ENCODE measurements at places on chromosomes 13 and 19. TPM values are rescaled to one million over a fixed set of nuclear protein-coding genes. Genes with fewer than 3 reads are reported as not detected.

- no peak overlapping the region for H3K4me3 ChIP-seq
- no peaks in the 10 kb centered on the region for H3K27me3 ChIP-seq
- H3K36me3 ChIP-seq: no peaks in the 10 kb centered on the region
- no peak overlapping the region for H3K27ac ChIP-seq
- no peaks in the 10 kb centered on the region for H3K4me1 ChIP-seq
These were observed 57.0 kb downstream of the SLC10A2 start for GRCh38 chr13:103009051-103009840.

- no peak overlapping the region for H3K27ac ChIP-seq
- H3K27me3 ChIP-seq: no peaks in the 10 kb centered on the region
- no peaks in the 10 kb centered on the region for H3K36me3 ChIP-seq
- H3K4me1 ChIP-seq: no peaks in the 10 kb centered on the region
These were observed 35.6 kb upstream of the PSPC1 start for GRCh38 chr13:19818223-19818842.

- no peak overlapping the region for H3K27ac ChIP-seq
- no peak overlapping the region for H3K4me3 ChIP-seq
- no peaks in the 10 kb centered on the region for H3K36me3 ChIP-seq
- peak; percentile 30 for DNase-seq
These were observed 106.8 kb downstream of the NHLRC3 start for GRCh38 chr13:39144941-39145533.

DNA sequence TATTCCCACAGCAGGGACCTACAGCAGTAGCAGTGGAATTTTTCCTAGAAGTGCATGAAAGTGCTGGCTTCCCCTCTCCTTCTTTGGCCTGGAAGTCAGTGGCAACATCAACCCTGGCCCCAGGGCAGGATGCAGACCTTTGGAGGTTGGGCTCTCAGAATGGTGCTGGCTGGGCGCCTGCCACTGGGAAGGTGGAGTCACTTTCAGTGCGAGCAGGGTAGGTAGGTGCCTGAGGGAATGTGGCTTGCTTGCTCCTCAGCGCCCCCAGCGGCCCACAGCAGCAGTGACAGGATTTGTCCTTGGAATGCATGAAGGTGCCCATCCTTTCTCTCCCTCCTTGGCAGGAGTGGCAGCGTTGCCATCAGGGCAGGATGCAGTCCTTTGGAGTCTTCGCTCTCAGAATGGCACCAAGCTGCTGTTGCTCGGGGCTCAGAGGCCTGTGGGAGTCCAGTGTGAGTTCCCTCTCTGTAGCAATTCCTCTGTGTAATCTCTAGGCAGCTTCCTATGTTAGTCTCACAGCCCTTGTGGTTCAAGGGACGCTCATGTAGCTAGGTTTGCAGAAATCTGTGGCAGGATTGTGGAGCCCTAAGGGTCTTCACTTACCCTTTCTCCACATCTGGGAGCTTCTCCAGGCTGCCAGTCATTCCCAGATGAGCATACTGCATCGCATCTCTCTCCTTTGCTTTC, 354.4 kb upstream of the DACH1 start:
- no peaks in the 10 kb centered on the region for H3K36me3 ChIP-seq
- no peak overlapping the region for H3K4me3 ChIP-seq
- H3K27ac ChIP-seq: no peak overlapping the region
- H3K4me1 ChIP-seq: no peaks in the 10 kb centered on the region

GRCh38 chr19:6062961-6063575, 47.2 kb downstream of the RFX2 start:
- H3K36me3 ChIP-seq: no peaks in the 10 kb centered on the region
- H3K27me3 ChIP-seq: no peaks in the 10 kb centered on the region
- DNase-seq: no peak
- no peak overlapping the region for H3K27ac ChIP-seq
- H3K4me3 ChIP-seq: no peak overlapping the region

DNA sequence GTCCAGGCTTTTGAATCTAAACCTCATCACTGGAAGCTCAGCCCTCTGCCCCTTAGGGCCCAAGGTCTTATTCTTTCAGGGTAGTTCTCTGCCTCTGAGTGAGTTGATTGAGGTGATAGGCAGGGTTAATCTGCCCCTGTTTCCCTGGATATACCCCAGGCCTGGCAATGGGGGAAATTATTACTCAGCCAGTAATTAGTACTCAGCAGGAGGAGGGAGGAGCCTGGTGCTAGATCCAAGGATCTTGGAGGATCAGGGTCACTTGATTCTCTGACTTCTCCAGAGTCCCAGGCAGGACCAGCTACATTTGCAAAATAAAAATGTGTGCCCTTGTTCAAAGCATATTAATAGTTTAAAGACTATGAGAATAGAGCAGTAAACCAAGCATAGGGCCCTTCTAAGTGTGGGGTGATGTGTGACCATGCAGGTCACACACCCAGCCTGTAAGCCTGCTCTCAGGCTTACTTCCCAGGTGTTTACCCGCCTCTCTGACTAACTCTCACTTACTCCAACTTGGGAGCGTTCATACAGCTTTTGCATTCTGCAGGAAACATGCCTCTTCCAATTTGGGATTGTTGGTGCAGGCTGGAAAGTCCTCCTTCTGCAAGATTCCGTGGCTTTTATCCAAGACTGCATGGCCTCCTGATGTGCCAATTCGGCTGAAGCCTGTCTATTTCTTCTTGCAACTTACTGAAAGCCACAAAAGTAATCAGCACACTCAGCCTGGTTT, 7.9 kb upstream of the STK24 start:
- peaks cover 41% of the 10 kb centered on the region for H3K4me1 ChIP-seq
- H3K4me3 ChIP-seq: no peak overlapping the region
- no peak overlapping the region for H3K27ac ChIP-seq
- DNase-seq: no peak

- peaks cover 44% of the 10 kb centered on the region for H3K4me1 ChIP-seq
- H3K27me3 ChIP-seq: no peaks in the 10 kb centered on the region
- H3K36me3 ChIP-seq: peaks cover 62% of the 10 kb centered on the region
- H3K27ac ChIP-seq: peak overlapping the region; percentile 36
These were observed 8.3 kb downstream of the RPS19 start for GRCh38 chr19:41868120-41868988.

GRCh38 chr13:106163426-106163825, 372.0 kb downstream of the EFNB2 start:
- no peak overlapping the region for H3K4me3 ChIP-seq
- no peaks in the 10 kb centered on the region for H3K36me3 ChIP-seq
- H3K27ac ChIP-seq: no peak overlapping the region
- H3K4me1 ChIP-seq: peaks cover 6% of the 10 kb centered on the region
- H3K27me3 ChIP-seq: no peaks in the 10 kb centered on the region

- H3K4me3 ChIP-seq: peak within 1 kb of the TSS; percentile 89
- H3K36me3 ChIP-seq: no peaks in the 10 kb centered on the region
- DNase-seq: peak; percentile 90
- H3K4me1 ChIP-seq: peaks cover 17% of the 10 kb centered on the region
- peak within 1 kb of the TSS; percentile 88 for H3K27ac ChIP-seq
- H3K27me3 ChIP-seq: no peaks in the 10 kb centered on the region
These were observed at the start of gene PLIN3 for GRCh38 chr19:4867534-4868285. Gene PLIN3, minus strand, starts transcription at chr19:4867667. Its CDS starts 6,273 bp downstream, at chr19:4861394.

DNA sequence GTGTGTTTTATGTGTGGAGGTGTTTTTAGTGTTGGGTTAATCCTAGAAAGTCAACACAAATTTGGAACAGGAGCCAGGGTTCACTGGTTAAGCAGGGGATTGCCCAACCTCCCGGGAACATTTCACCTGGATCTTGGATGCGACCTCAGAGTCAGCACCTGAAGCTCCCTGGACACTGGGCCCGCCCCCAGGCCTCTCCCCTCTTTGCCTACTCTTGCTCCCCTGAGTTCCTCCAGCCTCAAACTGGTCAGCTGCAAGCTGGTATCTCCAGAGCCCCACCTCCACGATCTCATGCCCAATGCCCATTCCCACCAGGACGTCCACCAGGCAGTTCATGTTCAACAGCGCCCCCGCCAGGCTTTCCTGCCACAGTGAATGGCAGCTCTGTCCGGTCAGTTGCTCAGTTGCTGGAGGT, 9.7 kb downstream of the HSD17B14 start:
- no peak for DNase-seq
- H3K27me3 ChIP-seq: no peaks in the 10 kb centered on the region
- no peak overlapping the region for H3K4me3 ChIP-seq
- H3K4me1 ChIP-seq: peaks cover 6% of the 10 kb centered on the region

DNA sequence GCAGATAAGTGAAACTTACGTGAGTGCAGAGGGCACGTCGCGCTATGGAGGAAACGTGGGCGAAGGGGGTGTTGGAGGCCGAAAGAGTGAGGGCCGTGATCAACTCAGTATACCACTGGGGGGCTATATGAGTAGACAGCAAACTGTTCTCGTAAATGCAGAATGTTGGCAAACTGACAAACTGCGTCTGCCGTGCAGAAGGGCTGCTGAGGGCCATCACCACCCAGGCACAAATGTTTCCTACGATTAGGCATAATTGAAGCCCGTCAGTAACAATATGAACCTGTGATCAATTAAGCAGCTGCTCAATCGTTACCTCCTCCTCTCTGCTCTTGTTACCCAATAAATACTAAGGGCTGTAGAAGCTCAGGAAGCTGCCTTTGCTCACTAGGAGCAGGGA, 17.3 kb upstream of the MADCAM1 start:
- no peak for DNase-seq
- no peaks in the 10 kb centered on the region for H3K36me3 ChIP-seq
- no peaks in the 10 kb centered on the region for H3K27me3 ChIP-seq
- no peaks in the 10 kb centered on the region for H3K4me1 ChIP-seq
- no peak overlapping the region for H3K27ac ChIP-seq
- no peak overlapping the region for H3K4me3 ChIP-seq

DNA sequence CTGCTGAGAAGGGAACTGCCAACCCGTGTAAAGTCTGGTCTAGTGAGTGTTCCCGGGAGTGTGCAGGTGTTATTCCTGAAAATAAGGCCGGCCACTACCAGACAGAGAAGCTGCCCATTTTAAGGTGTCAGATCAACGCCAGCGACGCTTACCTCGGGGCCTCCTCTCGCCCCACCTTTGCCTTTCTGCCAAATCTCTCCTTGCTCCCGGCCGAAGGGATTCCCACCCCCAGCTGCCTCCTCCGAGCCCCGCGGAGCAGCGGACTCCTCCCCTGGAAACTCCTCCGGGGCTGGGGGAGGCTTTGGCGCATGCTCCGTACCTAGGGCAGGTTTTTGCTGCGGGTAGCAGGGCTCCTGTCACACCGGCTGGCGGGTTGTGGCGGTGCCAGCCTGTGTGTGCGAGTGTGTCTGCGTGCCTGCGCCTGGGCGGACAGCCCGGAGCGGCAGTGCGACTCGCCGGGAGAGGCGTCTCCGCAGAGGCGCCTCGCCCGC, at the start of gene HS6ST3:
TSS of gene HS6ST3 (plus strand) at position 359 of the 491 bp plus-strand sequence.
- H3K4me1 ChIP-seq: no peaks in the 10 kb centered on the region
- no peak within 1 kb of the TSS for H3K27ac ChIP-seq
- H3K4me3 ChIP-seq: peak within 1 kb of the TSS; percentile 62
- DNase-seq: peak; percentile 5

GRCh38 chr19:44948763-44949374, 3.0 kb downstream of the APOC2 start:
- H3K36me3 ChIP-seq: no peaks in the 10 kb centered on the region
- H3K27me3 ChIP-seq: no peaks in the 10 kb centered on the region
- H3K27ac ChIP-seq: no peak overlapping the region
- 0 out of 2 replicates have a peak, but pooled peaks cover 5% of the 10 kb centered on the region for H3K4me1 ChIP-seq
- H3K4me3 ChIP-seq: no peak overlapping the region

DNA sequence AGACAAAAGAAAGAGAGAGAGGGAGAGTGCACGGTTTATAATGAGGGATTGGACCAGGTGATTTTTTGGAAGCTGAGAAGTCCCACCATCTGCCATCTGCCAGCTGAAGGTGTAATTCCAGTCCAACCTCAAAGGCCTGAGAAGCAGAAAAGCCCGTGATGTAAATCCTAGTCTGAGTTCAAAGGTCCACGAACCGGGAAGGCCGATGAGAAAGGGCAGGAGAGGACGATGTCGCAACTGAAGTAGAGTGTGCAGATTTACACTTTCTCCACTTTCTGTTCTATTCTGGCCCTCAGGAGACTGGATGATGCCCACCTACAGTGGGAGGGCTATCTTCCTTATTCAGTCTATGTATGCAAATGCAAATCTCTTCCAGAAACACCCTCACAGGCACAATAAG, 500.0 kb downstream of the DIAPH3 start:
- no peak for DNase-seq
- H3K36me3 ChIP-seq: no peaks in the 10 kb centered on the region
- H3K27ac ChIP-seq: no peak overlapping the region
- H3K27me3 ChIP-seq: no peaks in the 10 kb centered on the region
- no peak overlapping the region for H3K4me3 ChIP-seq

DNA sequence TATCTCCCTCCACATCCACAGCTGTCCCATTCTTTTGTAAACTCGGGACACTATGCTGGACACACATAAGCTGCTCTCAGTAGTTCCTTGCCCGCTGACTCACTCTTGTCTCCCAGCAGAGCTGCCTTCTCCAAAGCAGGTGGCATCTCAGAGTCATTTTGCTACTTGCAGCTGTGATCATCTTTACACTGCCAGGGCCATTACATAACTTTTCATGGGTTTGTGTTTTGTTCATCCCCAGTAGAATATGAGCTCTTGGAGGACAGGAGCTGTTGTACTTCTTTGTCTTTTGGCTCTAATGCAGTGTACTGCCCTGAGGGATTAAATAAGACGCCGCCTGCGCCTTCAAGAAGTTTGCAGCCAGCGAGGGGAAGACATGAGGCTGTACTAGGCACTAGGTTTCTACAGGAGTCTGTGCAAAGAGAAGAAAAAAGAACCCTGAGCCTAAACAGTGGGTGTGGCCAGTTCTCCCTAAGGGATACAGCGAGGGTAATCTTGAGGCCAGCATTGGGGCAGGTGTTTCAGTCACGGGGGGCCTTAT, 40.8 kb upstream of the GPR183 start:
- 0 out of 2 replicates have a peak, but pooled peaks cover 12% of the 10 kb centered on the region for H3K36me3 ChIP-seq
- H3K27me3 ChIP-seq: no peaks in the 10 kb centered on the region

- H3K27me3 ChIP-seq: no peaks in the 10 kb centered on the region
- DNase-seq: no peak
- peaks cover 15% of the 10 kb centered on the region for H3K4me1 ChIP-seq
These were observed 1.2 kb downstream of the SF3A2 start for GRCh38 chr19:2237869-2238153.

DNA sequence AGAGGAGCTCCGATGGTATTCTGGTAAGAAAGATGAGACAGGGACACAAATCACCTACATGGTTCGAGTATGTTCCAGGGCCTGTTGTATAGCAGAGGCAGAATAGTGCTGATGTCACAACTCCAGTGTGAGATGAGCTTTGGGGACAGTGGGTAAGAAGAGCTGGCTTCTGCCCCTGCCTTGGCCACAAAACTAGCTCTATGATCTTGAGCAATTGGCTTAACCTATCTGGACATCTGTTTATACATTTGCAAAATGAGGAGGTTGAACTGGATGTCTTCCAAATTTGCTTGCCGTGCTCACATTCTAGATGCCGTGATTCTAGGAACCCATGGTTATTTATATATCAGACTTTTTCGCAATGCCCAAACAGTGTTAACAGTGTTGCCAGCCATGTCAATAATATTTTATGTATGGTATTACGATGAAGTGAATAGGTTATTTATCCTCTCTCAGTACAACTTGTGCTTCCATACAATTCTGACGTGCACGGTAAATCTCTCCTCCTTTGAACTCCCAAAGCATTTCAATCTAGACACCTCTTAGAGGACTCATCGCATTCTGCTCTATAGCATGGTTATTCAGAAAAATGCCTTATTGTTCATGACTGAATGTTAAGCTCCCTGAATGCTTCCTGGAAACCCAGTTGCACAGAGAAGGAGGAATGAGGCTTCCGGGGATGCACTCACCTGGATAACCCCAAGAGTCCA, 316.0 kb downstream of the FOXO1 start:
- H3K36me3 ChIP-seq: no peaks in the 10 kb centered on the region
- DNase-seq: no peak
- H3K4me3 ChIP-seq: no peak overlapping the region
- H3K27me3 ChIP-seq: no peaks in the 10 kb centered on the region
- no peaks in the 10 kb centered on the region for H3K4me1 ChIP-seq

Gene PSG7
- total RNA-seq: not detected

Gene GAS6
- 92.9 TPM for total RNA-seq

Gene FCAR
- total RNA-seq: not detected

Gene ZIC2
- 13.6 TPM for total RNA-seq

Measured in PC-9 (cell line).